ENCODE measurements at places on chromosomes 7 and 10. TPM values are rescaled to one million over a fixed set of nuclear protein-coding genes. Genes with fewer than 3 reads are reported as not detected.

Gene STRA8
- not detected for total RNA-seq

Gene EPO
- not detected for total RNA-seq

Gene CYP51A1
- total RNA-seq, result 51.6 TPM

Gene FBXL13
- total RNA-seq, result 2.6 TPM

Gene RNF32
- 7.3 TPM for total RNA-seq

Gene LRRC4
- total RNA-seq, result 0.23 TPM

Gene SH2D4B
- total RNA-seq, result not detected

Gene WDR86
- 12.8 TPM for total RNA-seq

Gene GNAT3
- total RNA-seq, result not detected

Gene CALML5
- 0.46 TPM for total RNA-seq

Gene HOXA4
- total RNA-seq, result 1.8 TPM

Gene CCL26
- total RNA-seq, result not detected

Gene LZTS2
- 108 TPM for total RNA-seq

Gene TCERG1L
- total RNA-seq, result 0.23 TPM

Gene GBX1
- total RNA-seq, result not detected

Gene LRRTM3
- total RNA-seq, result 2.3 TPM

Gene C1GALT1
- total RNA-seq, result 16.8 TPM

Gene FAM180A
- total RNA-seq, result 0.77 TPM

Gene ZP3
- total RNA-seq, result 4.5 TPM

Gene SEPTIN7
- 136 TPM for total RNA-seq

Gene GIMAP7
- total RNA-seq, result 6.9 TPM

Gene NOS3
- 6.1 TPM for total RNA-seq

Gene SPDYE2B
- total RNA-seq, result not detected

Gene PRSS58
- not detected for total RNA-seq

Gene C7orf33
- total RNA-seq, result not detected

Gene SFRP4
- 3.2 TPM for total RNA-seq

Gene PDE6C
- not detected for total RNA-seq

Gene CRTAC1
- 3.8 TPM for total RNA-seq

Gene SPDYE18
- total RNA-seq, result not detected

Gene MSS51
- total RNA-seq, result 2.4 TPM

Gene TMEM178B
- 3.4 TPM for total RNA-seq

Gene FAM25G
- total RNA-seq, result not detected

Gene UNC5B
- total RNA-seq, result 58.4 TPM

Gene CDH23
- total RNA-seq, result 74.8 TPM

Gene SAMD9L
- 2.2 TPM for total RNA-seq

Gene CDNF
- total RNA-seq, result 18.4 TPM

Gene CPA2
- not detected for total RNA-seq

Gene ZSCAN21
- total RNA-seq, result 38.0 TPM

Data from prostate gland (tissue), 2 donors.